ENCODE measurements at places on chromosomes 12 and 14.

DNA sequence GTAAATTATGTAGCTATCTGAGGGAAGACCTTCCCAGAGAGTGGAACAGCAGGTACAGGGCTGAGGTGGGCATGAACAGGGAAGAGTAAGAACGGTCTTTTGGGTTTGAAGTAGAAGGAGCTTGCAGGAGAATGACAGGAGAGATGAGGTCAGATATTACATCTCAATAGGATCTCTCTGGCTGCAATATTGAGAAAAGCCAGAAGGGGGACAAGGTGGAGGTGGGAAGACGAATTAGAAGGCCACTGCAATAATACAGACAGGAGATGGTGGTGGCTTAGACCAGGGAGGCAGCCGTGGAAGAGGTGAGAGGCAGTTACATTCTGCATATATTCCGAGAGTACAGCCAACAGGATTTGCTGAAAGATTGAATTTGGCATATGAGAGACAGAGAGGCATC is 310.2 kb downstream of the APAF1 start:
- DNase-seq: no peak

DNA sequence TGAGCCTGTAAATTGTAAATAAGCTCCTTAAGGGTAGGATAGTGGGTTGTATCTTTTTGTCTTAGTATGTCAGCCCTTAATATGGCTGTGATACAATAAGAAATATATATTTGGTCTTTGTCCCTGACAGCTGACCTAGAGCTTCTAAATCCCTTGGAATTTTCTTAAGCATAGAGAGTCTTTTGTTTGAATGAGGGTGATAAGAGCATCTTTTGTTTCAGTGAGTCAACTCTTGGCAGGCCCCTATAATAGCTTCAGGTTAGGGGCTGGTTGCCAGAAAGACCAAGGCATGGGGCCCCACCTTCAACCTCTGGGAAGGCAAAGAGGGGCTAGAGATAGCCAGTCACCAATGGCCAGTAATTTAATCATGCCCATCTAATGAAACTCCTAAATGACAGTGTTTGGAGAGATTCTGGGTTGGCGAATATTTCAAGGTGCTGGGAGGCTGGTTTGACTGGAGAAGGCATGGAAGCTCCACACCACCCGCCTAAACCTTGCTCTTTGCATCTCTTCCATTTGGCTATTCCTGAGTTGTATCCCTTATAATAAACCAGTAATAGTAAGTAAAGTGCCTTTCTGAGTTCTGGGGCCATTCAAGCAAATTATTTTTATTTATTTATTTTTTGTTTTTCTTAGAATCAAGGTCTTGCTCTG is 10.5 kb downstream of the PALS1 start:
- no peak for DNase-seq

- no peak for DNase-seq
These were observed 38.7 kb upstream of the CRY1 start for GRCh38 chr12:107131832-107132616.

GRCh38 chr12:130524759-130525158 is 187.1 kb downstream of the PIWIL1 start:
- no peak for DNase-seq

- DNase-seq: no peak
These were observed 371.3 kb downstream of the GRIN2B start for GRCh38 chr12:13609894-13610679.

DNA sequence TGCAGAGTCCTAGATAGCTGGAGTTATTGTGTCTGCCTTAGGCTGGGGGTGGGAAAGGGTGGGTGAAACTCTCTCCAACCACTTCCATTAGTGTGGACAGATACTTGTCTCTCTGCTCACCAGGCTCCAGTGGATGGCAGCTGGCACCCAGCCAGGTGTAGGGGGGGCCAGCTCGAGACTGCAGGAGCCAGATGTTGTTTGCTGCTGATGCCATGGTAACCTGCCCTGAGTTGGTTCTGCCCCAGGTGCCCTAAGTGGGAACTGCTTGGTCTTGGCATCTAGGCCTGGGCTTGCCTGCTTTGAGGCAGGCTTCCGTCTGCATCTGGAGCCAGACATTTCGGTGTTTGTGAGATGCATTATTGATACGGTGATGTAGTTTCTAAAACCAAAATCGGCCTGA is 82.2 kb downstream of the ADCK1 start:
- DNase-seq: no peak

DNA sequence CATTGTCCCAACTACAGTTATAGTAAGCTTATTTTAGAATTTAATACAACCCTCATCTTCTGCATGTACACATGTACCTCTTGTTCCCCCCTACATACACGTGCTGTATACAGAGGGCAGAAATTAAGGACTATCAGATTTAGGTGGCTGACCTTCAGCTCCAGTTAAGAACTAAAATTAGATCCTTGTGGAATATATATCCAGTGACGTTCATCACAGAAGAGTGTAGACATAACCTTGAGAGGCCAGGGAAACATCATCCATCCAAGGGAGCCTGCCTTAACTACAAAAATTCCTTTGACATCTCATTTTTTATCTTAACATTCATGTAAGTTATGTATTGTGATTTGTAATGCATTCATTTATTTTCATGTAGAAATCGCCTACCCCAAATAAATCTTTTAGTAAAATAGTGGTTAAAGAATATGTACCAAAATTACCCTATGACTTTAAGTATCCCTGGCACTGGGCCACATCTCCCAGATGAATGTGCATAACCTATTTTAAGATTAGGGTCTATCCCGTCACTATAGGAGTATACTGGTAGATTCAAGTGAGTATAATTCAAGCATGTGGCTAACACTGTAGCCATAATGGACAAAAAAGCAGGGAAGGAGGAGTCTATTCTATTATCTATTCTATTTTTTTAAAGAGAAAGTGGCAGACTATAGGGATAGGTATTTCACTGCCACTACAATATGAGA is 27.5 kb downstream of the RIC8B start:
- DNase-seq: no peak

Data from stimulated activated CD8-positive, alpha-beta memory T cell treated with anti-CD3 and anti-CD28 coated beads, Interleukin-7, amount 100 ng/mL, for 1 hour (primary cell).